ENCODE measurements at places on chromosomes 1 and 21.

- no peak for DNase-seq
Observed at GRCh38 chr1:53332833-53333232, 5.0 kb upstream of the LRP8 start.

- DNase-seq = no peak
Observed at GRCh38 chr1:216721863-216722262, 1.4 kb downstream of the ESRRG start.

DNA sequence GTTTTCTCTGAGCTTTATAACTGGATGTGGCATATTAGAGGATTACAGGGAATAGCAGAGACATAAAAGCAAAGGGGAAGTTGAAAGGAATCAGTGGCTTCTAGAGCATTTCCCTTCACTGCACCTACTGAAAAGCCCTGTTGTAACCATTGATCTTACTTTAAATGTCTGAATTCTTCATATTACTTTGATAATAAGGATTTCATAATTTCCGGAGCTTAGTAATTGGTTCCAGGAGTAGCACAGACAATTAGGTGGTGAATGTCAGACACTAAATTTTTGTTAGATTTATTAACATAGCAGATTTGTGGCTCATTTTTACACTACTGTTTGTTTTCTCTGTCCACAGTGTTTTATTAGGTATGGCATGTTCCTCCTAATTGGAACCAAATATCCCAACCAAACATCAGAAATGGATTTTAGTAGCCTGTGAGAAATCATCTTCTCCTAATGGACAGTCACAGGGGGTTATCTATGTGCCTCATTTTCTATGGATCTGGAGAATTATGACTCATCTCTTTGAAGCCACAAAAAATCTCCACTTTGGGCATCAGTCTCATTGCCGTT is 100.5 kb downstream of the GIPC2 start:
- DNase-seq = no peak

DNA sequence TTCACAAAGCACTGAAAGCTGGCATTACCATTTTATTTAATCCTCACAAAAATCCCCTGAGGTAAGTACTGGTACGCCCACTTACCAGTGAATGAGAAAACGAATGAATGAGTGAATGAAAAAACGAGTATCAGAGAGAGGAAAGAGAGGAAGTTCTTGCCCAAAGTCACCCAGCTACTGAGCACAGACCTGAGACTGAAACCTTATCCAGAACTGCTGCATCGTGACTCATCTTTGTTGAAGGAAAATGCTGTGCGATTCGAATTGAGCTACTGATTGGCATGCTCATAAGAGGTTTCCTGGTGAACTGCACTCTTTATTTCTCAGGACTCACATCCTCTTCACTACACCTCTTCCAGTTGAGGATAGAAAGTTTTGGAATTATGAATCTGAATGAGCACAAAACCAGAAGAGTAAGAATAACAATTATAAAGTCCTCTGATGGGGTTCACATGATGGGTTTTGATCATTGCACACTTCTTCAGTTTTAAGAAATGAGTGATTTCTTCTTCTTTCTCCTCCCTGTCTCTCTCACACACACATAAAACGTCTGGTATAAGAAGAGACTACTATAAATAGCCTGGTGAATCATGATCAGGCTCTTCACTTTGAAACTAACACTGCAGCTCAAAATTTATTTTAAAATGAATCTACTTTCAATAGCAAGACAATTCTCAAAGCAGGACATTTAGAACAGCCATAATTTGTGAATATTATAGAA is 32.1 kb downstream of the IL12RB2 start:
- no peak for DNase-seq

- no peak for DNase-seq
Observed at GRCh38 chr1:14242870-14243269, 355.6 kb upstream of the KAZN start.

DNA sequence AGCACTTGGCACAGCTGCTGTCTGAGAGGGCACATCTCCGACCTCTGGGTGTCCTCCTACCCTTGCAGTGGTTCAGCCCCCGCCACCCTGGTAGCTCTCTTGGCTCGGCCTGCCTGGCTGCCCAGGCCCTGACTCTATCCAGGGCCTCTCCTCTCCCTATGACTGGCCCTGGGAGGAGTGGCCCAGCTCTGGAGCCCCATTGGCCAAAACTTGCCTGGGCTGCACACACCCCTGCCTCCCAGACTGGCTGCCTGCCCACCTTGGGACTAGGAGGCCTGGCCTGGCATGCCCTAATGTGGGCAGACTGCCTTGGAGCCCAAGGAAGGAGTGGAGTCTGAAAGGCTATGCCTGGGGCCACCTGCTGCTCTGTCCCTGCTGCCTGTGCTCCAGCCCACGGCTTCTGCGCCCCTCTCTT is 33.6 kb downstream of the ACOT11 start:
- no peak for DNase-seq

- no peak for DNase-seq
Observed at GRCh38 chr1:156368157-156368658, 803 bp upstream of the RHBG start.

GRCh38 chr1:98388441-98388840 is 273.1 kb upstream of the SNX7 start:
- peak; percentile 47 for DNase-seq

DNA sequence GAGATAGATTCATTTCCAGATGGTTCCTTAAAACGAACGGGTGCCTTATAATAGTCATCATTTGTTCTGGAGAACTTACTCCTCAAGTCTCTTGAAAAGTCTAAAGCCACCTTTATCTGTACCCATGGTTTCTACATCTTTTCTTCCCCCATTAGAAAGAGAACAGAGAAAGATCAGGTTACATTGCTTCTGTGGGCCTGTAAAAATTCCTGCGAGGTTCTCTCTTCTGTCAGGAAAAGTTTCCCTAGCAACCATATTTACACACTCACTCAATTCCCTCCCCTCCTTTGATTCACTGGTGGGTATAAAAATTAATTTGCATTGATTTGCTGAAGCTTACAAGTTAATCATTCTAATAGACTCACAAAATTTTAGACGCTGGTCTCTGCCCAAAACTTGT is 6.7 kb downstream of the PHC2 start:
- no peak for DNase-seq

DNA sequence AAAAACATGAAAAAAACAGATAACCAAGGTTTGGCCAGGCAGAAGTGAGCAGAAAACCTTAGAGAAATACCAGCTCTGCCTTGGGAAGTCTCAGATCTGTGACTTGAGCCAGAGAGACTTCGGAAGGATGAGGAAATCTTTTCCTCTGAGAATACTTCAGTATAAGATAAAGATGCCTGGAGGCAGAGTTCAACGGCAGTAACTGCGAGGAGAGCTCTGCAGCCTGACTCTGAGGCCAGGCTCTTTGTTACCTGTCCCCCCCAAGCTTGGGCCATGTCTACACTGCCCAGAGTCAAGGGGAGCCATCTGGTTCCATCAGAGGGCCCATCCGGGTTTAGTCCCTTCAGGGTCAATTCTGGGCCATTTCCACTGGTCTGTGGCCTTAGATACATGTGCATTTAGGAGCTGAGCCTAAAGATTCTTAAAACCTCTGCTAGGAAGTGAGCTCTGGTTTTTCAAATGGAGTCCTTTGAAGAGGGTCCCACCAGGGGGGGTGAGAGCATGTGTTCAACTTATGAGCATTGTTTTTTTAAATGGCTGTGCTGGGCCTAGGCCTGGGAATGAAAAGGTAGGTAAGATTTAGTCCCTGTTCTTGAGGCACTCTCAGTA is 8.7 kb downstream of the KIRREL1 start:
- no peak for DNase-seq

- no peak for DNase-seq
Observed at GRCh38 chr1:230145953-230146476, 79.0 kb downstream of the GALNT2 start.

DNA sequence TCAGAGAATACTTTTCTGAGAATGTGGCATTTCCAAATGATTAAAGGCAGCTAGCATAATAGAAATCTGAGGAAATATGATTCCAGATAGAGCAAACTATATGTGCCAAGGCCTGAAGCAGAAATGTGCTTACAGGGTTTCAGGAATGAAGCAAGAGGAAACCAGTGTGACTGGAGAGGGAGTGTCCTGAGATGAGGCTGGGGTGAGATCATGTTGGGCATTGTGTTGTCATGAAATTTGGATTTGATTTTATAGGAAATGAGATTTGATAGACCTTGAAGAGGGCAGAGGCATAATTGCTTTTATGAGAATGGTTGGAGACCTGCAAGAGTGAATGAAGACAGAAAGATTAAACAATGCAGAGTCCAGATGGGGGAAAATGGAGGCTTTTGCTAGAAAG is 338.1 kb upstream of the SNX7 start:
- DNase-seq = peak; percentile 75

DNA sequence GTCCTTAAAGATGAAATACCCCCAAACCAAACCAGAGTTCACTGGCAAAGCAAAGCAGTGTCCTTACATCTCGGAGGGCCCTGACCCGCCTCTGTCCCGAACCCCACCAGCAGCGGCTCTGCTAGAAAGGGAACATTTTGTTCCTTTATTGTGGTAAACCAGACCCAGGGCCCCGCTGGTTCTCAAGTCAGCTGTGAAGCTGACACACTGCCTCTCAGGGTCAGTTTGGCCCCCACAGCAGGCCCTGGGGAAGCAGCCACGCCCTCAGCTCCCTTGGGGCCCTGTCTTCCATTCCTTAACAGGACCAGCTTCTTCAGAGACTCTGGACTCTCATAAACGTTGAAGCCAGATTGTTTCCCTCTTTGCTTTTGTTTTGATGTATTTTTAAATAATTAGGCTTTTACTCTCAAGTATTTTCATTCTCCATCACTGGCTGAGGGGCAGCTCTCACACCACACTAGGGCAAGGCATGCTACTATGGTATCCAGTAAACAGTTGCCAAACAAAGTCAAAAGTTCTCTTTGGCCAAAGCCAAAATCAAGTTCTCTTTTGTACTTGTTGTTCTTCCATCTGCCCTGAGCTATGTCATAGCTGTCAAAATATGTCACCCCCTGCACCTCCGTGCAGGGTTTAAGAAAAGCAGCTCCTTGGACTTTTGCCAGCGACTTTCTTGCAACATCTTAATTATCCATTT is 61.1 kb upstream of the ANGPTL1 start:
- DNase-seq = no peak

DNA sequence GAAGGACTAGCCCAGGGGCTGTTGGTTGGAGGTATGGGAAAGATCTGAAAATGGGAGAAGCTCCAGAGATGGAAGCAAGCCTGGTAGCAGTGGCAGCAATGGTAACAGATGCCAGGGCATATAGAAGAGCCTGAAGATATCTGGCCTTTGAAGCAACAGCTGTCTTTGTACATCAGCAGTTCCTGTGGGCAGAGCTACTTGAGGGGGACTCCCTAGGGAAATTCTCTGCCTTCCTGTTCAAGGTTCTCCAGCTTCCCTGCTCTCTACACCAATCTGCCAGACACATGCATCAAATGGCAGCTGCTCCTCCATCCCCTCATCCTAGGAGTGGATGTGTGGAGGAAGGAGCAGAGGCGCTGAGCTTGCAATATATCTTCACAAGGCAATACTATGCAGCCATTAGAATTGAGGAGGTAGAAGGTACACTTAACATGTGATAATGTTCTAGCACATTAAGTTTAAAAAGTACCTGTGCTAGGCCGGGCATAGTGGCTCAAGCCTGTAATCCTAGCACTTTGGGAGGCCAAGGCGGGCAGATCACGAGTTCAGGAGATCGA is 2.2 kb downstream of the TMEM35B start:
- no peak for DNase-seq

GRCh38 chr1:22878626-22879025 is 94.0 kb downstream of the LACTBL1 start:
- no peak for DNase-seq

DNA sequence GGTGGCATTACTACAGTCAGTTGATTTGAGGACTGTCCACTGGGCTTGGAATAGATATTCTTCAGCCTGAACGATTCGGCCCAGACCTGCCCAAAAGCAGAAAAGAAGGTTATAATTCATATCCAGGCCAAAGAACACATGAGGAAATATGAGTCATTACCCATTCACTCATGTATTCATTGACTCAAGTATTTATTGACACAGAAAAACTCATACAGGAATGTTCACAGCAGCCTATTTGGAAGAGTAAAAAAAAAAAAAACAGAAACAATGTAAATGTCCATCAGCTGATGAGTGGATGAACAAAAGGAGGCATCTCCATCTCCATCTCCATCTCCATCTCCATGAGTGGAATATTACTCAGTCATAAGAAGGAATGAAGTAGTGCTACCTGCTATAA is 15.9 kb downstream of the ZMYND12 start:
- DNase-seq = no peak

GRCh38 chr1:116570358-116571214 is at the start of gene CD58:
TSS of gene CD58 (minus strand) at chr1:116571026. CDS start at chr1:116570972, 54 bp downstream.
- DNase-seq = peak; percentile 72

DNA sequence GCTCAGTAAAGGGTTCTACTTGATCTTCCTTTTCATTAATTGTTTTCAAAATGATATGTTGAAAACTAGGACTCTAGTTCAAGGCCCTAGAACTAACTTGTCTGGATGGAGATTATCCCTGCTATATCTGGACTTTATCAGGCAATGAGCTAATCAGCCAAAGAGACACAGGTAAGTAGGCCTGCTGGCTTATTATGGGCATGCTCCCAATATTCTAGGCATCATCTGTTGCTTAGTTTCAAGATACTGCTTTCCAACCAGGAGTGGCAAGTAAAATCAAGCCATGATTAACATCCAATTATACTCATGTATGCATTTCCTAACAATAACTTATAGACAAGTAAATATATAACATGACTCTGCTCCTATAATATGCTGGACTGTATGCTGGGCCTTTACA is 4.2 kb downstream of the DNASE2B start:
- DNase-seq = no peak

- no peak for DNase-seq
Observed at GRCh38 chr1:40314721-40315238, 2.3 kb downstream of the COL9A2 start.

DNA sequence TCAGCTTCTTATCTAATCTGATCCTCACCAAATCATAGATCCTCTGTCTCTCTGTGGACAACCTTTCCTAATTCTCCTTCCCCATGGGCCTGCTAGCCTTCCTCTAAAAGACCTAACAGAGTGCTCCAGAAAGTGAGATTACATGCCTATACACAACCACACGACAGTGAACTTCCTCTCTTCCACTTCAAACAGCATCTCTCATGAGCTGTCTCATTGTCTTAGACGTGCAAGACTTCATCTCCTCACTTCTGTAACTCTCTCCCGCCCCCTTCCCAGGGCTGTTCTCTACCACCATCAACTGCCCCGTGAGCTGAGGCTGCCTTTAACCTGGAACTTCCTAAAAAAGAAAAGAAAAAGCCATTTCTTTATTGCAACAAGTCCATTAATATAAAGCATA is 14.1 kb upstream of the A3GALT2 start:
- peak; percentile 21 for DNase-seq

GRCh38 chr1:8540261-8540941 is 222.5 kb downstream of the SLC45A1 start:
- no peak for DNase-seq

DNA sequence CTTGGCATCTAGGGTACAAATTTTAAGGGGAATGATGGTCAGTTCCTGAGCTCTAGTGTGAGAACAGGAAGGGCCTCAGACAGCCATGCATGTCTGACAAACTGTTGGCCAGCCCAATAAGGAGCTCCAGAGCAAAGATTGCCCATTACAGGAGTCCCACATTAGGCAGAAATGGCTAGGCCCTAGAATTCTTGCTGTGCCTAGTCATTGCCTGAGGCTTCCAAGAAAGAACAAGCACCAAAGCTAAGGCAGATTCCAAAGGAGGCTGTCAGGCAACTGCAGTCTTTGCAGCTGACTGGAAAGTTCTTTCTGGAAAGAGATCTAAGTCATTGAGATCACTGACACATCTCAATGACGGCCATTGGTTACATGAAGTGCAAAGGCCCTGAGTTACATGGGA is 3.9 kb upstream of the STIL start:
- DNase-seq = no peak
